ENCODE measurements at places on chromosomes 11 and 22.

- DNase-seq = no peak
Measured at GRCh38 chr11:7924536-7924935, 6.5 kb downstream of the OR10A6 start.

DNA sequence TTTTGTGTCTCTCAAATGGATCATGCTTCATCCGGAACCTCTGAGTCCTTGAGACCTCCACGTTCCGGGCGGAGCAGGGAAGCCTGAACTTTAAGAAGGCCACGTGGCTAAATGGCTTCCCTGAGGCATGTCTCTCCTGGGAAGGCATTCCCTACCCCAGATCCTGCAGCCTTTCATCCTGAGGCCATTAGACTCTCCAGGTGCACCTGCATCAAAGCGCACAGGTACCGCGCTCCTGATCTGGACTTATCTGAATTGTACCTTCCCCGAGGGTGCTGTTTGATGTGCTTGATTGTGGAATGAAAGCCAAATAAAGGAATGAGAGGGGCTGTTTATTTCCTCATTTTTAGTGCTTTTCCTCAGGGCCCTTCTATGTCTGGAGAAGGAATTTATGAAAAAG is 22.5 kb downstream of the C22orf31 start:
- DNase-seq = no peak

- no peak for DNase-seq
Measured at GRCh38 chr11:5004424-5005274, 10.0 kb downstream of the OR51L1 start.

DNA sequence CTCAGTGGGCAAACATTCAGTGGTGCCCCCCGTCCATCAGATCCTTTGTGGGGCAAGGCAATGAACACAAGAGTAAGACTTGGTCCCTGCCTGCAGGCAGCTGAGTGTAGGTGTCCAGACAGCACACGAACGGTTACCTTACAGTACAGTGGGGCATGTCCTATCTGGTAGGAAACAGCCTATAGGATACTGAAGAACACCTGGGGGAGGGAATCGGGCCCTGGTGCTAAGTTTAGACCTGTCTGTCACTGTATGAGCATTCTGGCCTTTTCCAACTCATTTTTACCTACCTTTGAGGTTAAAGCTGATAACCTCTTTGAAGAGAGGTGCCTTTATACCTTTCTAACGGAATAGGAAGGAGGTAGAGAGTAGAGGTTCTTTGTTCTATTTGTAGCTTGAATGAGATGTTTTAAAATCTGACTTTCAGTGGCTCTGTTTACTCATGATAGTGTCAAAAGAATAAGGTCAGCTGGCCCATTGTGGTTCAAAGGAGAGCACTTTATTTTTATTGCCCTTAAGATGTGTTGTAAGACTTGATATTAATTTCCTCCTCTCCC is 8.9 kb downstream of the ZNRF3 start:
- no peak for DNase-seq

DNA sequence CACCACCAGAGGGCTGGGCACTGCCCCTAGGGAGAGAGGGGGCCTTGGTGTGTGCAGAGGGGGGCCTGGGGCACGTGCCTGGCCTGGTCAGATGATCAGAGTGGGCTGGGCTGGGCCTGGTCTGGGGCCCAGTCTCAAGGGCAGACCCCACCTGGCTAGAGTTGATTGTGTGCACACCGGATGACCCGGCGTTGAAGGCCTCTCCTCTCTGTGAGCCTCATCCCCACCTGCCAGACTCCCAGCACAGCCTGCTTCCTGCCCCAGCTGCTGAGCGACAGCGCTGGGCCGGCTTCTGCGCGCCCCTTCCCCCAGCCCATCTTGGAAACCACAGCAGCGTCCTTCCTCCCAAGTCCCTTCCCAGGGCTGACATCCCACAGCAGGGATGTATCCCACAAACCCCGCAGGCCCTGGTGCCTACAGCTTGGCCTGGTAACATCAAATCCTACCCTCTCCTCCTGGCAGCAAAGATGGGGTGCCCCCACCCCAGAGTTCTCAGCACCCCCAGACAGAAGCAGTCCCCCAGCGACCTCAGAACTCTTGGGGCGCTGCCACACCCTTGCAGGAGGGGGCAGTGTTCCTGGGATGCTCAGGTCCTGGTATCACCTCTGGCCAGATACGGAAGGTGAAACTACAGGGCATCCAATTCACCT is 11.0 kb upstream of the TSSC4 start:
- DNase-seq = no peak

DNA sequence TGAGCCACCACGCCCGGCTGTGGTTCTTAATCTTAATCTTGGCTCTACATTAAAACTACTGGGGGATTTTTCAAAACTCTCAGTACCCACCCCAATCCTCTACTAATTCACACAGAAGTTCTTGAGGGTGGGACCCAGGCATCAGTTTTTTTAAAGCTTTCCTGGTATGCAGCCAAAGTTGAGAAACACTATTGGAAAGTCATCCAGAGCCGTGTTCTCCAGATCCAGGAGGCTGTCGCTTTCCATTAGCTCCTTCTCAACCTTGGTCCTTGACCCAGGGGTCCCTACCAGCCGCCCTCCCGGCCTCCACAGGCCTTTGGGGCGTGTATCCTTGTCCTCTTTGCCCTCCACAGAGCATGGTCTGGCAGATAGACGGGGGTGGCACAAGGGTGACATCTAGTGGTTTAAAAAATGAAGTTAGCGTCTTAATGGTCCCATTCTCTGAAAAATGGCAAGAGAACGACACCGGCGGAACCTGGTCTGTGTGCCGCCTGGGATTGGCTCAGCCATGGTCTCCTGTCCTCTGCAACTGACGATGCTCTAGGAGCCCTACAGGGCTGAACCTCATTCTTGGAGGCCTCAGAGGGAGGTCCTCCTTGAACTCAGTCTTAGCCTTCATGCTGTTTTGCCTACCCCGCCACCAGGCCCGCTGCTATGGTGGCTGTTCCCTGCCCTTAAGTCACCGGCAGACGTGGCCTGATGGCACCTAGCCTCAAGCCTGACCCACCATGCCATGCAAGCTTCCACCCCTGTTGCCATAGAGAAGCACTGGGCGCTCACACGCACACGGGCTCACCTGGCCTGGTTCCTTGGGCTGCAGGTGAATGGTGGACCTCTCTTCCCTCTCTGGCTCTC is 152.0 kb upstream of the SYN3 start:
- no peak for DNase-seq

GRCh38 chr22:43356881-43357280 is 13.7 kb upstream of the SCUBE1 start:
- no peak for DNase-seq

- DNase-seq = no peak
Measured at GRCh38 chr22:17358415-17358814, 10.8 kb upstream of the CECR2 start.

DNA sequence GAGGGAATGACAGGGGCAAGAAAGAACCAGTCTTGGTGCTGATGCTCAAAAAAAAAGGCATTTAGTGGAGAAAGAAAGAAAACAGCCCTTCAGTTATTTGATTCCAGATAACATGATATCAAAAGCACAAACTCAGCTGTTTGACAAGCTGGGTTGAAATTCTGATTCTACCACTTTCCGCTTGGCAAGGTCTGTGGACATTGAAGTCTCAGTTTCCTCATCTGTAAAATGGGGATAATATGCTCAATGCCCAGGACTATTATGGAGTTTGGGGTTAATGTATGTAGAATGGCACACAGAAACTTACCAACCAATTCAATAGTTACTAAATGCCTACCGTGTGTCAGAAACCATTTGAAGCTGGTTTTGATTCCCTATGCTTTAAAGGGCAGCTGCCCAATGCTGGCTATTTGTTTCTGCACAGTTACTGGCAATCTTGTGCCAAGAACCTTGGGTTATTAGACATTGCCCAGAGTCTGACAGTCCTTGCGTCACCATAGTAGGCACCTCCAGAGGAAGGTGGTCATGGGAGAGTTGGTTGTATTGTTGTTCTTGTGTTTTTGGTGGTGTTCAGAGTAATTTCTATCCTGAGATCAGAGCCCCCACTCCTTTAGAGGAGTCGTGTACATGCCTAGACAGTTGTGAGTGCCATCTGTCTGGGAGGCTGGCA is 19.5 kb downstream of the ELF5 start:
- no peak for DNase-seq

GRCh38 chr11:108672786-108673185 is 7.9 kb downstream of the DDX10 start:
- no peak for DNase-seq

DNA sequence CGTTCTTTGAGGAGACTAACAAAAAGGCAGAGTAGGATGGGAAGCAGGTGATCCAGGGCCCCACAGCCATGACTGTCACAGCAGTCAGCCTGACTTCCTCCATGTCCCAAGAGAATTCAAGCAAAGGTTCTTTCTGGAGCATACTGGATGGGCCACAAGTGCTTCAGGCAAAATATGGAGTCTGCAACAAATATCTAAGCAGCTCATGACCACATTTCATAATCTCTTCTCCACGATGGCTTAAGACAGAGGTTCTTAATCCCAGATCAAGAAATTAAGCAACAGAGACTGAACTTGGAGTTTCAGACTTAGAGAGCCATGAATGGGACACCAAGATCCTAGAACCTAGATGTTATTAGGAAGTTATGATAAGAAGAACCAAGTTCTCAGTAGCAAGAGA is 31.6 kb downstream of the GUCY1A2 start:
- DNase-seq = no peak

DNA sequence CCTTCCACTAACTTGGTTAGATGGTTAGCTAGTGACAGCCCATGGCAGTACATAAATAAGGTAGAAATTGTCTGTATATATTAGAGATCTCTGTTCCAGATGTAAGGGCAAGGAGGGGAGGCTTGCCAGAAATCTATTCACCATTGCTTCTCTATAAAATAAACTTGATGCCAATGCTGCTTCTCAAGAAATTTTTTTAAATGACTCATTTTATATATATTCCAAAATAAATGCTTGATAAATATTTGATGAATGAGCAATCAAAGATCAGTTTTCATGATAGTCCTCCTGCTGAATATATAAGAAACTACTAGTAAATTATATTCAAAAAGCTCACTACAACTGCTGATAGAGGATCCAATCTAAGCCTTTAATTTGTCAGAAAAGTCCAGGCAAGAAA is 710.6 kb upstream of the CCDC179 start:
- no peak for DNase-seq

DNA sequence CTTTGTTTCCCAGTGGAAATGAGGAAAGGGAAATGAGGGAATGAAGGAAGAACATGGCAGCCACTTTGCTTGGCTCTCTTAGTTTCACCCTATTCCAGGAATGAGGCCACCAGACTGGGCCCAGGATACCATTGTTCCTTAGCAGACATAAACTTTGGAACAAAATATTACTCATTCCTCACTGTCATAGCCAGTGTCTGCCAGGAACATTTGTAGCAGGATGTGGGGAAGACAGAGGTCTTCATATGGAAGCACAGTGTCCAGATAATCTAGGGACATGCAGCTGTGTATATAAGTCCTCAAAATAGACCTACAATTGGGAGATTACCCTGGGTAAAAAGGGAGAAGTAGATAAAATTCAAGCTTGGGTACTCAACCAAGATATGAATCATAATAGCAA is 15.2 kb upstream of the FUT4 start:
- no peak for DNase-seq

DNA sequence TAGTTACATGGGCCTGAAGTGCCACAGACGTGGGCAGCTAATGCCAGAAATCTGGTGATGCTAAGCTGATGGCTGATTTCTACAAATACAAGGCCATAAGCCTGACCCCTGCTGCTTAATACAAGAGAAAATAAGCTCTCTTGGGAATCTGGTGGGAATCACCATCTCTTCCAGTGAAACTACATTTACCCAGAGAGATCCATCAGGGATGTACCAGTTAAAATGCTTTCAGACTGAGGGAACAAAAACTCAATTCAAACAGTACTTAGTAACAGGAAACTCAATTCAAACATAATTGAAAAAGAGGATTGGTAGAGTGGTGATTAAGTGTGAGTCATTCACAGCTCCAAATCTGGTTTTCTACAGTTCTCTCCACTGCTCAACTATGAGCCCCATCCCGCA is 1.7 kb upstream of the CAVIN3 start:
- DNase-seq = no peak

GRCh38 chr22:40451210-40451609 is 80.8 kb downstream of the SGSM3 start:
- no peak for DNase-seq

DNA sequence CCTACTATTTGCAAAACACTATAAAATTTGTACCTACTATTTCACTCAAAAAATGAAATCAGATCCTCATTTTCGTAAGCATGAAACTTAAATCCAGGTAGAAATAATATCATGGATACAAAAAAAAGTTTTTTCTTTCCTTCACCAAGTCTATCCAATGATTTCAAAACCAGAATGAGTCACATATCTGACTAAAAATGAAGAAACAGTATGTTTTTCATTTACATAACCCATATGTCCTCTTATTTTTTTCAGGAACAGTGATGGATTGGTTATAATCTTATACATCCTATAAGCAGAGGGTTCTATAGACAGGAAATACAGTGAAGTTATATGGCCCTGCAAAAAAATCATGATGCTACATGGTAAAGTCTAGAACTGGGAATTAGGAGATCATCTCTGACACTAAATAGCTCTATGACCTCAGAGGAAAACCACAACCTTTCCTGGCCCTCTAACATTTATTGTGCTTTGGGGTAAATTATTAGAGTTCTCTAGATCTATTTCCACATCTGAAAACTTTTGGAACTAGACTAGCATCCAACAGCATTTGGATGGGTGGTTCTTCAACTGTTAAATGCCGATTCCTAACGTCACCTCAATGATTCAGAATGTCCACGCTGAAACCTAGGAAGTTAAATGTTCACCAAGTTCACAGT is 10.9 kb downstream of the MTMR2 start:
- DNase-seq = no peak

DNA sequence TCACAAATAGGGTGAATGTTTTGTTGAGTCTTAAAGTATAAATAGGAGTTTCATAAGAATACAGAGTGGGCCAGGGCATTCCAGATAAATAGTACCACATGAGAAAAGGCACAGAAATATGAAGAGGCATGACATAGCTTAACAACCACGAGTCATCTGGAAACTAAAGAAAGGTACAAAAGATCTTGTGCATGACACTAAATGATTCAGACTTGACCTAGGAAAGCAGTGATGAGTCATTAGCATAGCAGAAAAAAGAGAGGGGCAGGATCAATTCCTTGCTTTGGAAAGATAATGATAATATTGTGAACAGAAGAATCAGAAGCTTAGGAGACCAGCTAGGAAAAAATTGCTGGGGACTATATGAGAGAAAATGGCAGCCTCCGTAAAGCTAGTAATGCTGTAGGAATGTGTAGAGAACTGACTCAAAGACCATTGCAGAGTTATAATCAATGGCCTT is 47.6 kb upstream of the FIBIN start:
- no peak for DNase-seq

- no peak for DNase-seq
Measured at GRCh38 chr11:114250993-114251814, 45.0 kb upstream of the NNMT start.

GRCh38 chr22:29768052-29768693 is 1.0 kb downstream of the UQCR10 start:
- no peak for DNase-seq

- no peak for DNase-seq
Measured at GRCh38 chr11:65816696-65817095, 17.1 kb upstream of the SNX32 start.

- DNase-seq = no peak
Measured at GRCh38 chr11:35347921-35348331, 71.4 kb downstream of the SLC1A2 start.
